ENCODE measurements at places on chromosomes 12 and 14. TPM values are rescaled to one million over a fixed set of nuclear protein-coding genes. Genes with fewer than 3 reads are reported as not detected.

Gene ACVRL1
- total RNA-seq = 37.1 TPM

Gene DPF3
- 4.5 TPM for total RNA-seq

Gene TAS2R20
- total RNA-seq = 0.89 TPM

DNA sequence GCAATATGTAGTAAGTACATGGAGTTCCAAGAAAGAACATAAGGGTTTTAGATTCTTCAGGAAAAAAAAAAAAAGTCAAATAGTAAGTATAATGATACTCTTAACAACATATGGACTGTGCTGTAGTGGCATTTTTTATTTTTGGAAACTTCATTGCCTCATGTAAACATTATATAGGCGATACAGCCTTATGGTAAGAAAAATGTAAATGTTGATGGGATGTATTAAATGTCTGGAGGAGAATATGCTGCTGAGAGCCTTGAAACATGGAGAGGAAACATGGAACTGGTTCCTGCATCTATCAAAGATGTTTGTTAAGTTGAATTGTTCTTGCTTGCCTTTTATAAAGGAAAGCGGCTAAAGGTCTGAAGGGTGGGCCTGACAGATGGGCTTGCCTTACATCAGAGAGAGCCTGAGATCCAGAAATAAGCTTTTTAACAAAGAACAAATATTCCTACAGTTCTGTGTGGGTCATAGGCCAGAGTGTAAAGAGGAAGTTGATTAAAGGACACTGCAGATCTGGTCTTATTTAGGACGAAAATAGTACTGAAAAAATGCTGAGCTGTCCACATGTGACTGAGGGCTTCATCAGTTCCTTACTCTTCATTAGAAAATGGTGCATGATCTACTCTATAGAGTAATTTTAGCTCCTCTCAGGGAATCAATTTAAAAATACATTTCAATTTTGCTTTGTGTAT lies 448.1 kb upstream of the DCN start:
- no peak for DNase-seq

- DNase-seq = no peak
These were observed 288.8 kb downstream of the TMEM132D start for GRCh38 chr12:129615001-129615400.

DNA sequence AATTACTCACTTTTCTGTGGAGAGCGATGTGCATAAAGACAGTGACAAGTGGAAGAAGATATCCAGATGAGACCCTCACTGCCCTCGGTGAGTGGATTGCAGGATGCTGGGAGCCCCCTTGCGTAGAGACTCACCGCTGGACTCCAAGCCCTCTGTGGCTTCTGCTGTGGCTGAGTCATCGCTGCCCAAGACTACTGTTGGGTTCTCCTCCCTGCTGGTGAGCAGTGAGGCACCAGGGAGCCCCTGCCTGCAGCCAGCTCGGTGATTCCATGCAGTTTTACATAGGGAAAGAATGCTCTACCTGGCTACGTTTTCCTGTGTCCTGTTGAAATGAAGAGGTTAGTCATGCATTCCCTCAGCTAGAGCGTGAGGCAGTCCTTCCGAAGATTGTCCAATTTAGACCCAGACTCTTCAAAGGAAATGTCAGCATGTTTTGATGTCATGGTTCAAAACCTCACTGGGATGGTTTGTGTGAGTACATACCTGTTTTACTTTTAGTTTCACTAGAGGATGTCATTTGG lies 28.2 kb downstream of the TRAF3 start:
- no peak for DNase-seq

- DNase-seq = no peak
These were observed 69.0 kb downstream of the PPM1H start for GRCh38 chr12:62865937-62866336.

- peak; percentile 21 for DNase-seq
These were observed 16.2 kb downstream of the PYGL start for GRCh38 chr14:50928002-50928635.

DNA sequence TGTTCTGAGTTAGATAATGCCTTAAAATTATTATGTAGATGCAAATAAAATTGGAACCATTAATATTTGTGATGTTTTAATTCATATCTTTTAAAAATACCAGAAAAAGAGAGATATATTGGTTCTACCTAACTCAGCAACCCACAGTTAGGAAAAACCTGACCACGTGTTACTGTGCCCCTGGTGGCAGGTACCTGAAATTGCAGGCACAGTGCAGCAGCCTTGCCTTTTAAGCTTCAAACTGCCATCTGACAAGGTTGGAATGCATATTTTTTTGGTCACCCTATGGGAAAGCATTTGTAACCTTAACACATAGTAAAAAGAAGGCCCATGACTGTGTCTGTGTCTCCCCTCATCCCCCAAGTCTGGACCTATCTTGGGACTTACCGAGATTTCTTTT lies 109.4 kb upstream of the NOS1 start:
- DNase-seq = no peak

Measured in mucosa of gallbladder (tissue), 1 donor.